Uterine smooth muscle cell (primary cell): ENCODE measurements at places on chromosomes 16 and 17. TPM values are rescaled to one million over a fixed set of nuclear protein-coding genes. Genes with fewer than 3 reads are reported as not detected.

The KRT14 gene
- not detected in 2 replicates for total RNA-seq

The CDYL2 gene
- total RNA-seq: 9.9 and 10.3 TPM in 2 replicates

The ABCC6 gene
- total RNA-seq: 0.33 and 0.37 TPM in 2 replicates

The ZNF597 gene
- 1.7 and 2.0 TPM in 2 replicates for total RNA-seq

The FUS gene
- 79.6 and 121 TPM in 2 replicates for total RNA-seq

The GLIS2 gene
- 2.2 and 3.6 TPM in 2 replicates for total RNA-seq

The SLFN14 gene
- total RNA-seq: not detected in 2 replicates

The DBF4B gene
- total RNA-seq: 4.9 and 10.1 TPM in 2 replicates

The MLKL gene
- 8.6 and 15.5 TPM in 2 replicates for total RNA-seq

The NTN1 gene
- total RNA-seq: 0.11 and 0.12 TPM in 2 replicates

The VPS35L gene
- total RNA-seq: 21.6 and 37.1 TPM in 2 replicates

The GRB7 gene
- 0.37 and 1.00 TPM in 2 replicates for total RNA-seq

The TNP2 gene
- not detected in 2 replicates for total RNA-seq

The TMEM235 gene
- total RNA-seq: not detected in 2 replicates

The FOXL1 gene
- total RNA-seq: 16.2 and 36.7 TPM in 2 replicates

The NEUROD2 gene
- total RNA-seq: not detected in 2 replicates

The CLEC18C gene
- 0.25 TPM in 1 of 2 replicates, not detected in the other for total RNA-seq

The TLCD1 gene
- total RNA-seq: 2.0 and 3.8 TPM in 2 replicates

The TBC1D3G gene
- not detected in 2 replicates for total RNA-seq

The IGSF6 gene
- under 0.01 TPM in 1 of 2 replicates, not detected in the other for total RNA-seq

The HGS gene
- total RNA-seq: 104 and 130 TPM in 2 replicates

The PER1 gene
- total RNA-seq: 9.3 and 15.4 TPM in 2 replicates

The CA5A gene
- not detected in 2 replicates for total RNA-seq

The PRSS22 gene
- total RNA-seq: 0.12 and 1.5 TPM in 2 replicates

The RNF157 gene
- 0.75 and 0.89 TPM in 2 replicates for total RNA-seq

The EPX gene
- not detected in 2 replicates for total RNA-seq

The BRIP1 gene
- total RNA-seq: 6.5 and 15.9 TPM in 2 replicates

The KRTAP17-1 gene
- total RNA-seq: 0.12 and 0.33 TPM in 2 replicates
